Kasumi-1 (cell line): ENCODE measurements at places on chromosomes 13 and 19.
A peak's percentile ranks its signal among the peaks of the same experiment; 100 is the strongest.

DNA sequence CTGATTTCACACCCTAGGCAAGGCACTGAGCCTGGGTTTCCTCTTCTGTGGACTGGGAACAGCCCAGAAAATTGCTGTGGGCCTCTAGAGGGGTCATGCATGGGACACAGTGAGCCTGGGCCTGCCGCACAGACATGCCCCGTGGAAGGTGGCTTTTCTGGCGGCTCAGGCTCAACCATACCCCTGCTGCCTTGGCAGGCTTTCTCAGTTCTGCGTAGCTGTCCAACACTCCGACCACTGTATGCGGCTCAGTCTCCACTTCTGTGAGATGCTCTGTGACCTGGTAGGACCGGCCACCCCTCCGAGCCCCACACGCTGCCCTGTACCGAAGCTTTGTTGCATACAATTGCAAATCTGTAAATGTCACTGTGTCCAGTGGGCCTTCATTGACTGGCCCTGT, 126.3 kb downstream of the UQCRFS1 start:
- DNase-seq: no peak

GRCh38 chr13:19069684-19070397, 111.8 kb downstream of the TUBA3C start:
- no peak for DNase-seq

- no peak for DNase-seq
Measured at GRCh38 chr19:15390814-15391213, 11.2 kb upstream of the AKAP8 start.

- no peak for DNase-seq
Measured at GRCh38 chr13:89930861-89931260, 1416.6 kb upstream of the MIR17HG start.

DNA sequence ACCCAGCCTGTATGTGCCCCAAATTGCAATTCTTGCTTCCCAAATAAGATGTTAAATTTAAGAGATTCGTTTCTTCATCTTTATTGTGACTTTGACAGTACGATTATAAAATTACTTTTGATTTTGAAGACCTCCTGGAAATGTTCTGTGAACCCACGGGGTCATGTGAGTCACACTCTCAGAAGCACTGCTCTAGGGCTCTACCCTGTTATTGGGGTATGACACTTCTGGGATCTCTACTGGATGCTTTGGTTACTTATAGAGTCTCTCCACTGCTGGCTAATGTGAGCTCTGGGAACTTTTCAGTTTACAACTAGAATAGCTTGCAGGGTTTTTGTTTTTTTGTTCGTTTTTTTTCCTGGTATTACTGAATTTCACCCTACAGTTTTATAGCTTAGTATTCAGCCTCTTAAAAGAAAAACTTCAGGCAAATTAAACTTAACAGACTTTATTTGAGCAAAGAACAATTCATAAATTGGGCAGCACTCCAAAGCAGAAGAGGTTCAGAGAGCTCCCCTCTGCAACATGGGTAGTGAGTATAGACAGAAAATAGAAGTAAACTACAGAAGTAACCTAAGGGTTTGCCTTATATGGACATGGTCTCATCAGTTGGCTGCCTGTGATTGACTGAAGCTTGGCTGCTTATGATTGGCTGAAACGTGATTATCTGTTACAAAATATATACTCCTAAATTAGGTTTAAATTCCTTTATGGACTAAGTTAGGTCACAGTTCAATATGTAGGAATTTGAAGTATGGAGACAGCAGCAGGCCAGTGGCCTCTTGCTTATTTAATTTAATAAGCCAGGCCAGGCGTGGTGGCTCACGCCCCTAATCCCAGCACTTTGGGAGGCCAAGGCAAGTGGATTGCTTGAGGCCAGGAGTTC, 28.5 kb upstream of the PSPC1 start:
- DNase-seq: no peak

DNA sequence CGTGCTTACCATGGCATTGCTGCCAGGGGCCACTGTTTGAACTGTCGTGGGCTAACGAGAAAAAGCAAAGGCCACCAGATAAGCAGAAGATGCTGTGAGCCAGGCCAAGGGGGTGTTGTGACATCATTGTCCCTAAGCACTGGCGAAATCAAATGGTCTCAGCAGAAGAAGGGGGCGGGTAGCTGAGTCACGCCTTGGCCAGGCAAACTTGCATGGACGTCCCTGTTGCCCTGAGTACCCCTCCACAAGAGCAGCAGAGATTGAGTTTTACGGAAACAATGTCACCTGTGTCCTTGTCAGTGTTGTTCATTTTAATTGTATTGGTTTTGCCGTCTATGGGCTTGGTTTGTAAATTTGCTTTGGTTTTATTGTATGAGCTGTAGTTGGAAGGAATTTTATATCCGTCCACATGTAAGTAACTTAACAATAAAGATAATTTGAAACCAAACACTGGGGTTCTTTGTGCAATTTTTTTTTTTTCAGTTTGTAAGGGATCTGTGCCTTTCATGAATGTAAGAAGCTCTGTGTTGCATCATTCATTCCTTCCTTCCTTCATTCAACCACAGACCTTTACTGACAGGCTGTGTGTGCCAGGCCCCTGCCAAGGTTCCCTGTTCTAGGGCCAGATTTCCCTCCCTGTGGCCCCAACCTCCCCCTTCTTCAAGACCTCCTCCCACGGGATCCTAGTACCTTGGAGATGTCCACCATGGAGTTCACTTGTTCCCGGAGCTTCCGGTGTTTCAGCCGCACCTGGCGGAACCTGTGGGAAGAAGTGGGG, 12.3 kb downstream of the KCNN4 start:
- DNase-seq: peak; percentile 74

DNA sequence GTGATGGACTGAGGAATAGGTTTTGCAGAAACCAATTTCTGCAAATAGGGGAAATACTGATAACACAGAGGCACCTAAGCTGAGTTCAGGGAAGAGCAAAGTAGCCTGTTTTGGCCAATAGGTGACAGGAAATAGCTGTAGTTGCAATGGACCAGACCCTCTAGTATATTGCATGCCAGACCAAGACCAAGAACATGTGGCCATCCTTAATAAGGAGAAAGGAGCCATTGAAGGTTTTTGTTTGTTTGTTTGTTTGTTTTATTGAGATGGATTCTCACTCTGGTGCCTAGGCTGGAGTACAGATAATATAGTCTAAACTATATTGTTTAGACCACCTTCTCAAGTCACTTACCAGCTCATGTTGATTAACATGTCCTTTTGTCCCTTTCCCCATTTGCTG, 101.5 kb downstream of the ZNF557 start:
- DNase-seq: no peak

- no peak for DNase-seq
Measured at GRCh38 chr13:23845105-23845725, 44.0 kb downstream of the MIPEP start.

GRCh38 chr19:12933287-12934072, at the start of gene FARSA:
Gene FARSA (minus strand): TSS chr19:12933711. CDS start chr19:12933696, 15 bp downstream.
- DNase-seq: peak; percentile 88

DNA sequence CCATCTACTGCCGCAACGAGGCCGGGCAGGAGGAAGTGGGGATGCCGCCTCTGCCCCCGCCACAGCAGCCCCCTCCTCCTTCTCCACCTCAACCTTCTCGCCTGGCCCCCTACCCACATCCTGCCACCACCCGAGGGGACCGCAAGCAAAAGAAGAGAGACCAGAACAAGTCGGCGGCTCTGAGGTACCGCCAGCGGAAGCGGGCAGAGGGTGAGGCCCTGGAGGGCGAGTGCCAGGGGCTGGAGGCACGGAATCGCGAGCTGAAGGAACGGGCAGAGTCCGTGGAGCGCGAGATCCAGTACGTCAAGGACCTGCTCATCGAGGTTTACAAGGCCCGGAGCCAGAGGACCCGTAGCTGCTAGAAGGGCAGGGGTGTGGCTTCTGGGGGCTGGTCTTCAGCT, 3.4 kb upstream of the NUP62 start:
- no peak for DNase-seq

- no peak for DNase-seq
Measured at GRCh38 chr13:51137250-51137649, 26.2 kb upstream of the C13orf42 start.

DNA sequence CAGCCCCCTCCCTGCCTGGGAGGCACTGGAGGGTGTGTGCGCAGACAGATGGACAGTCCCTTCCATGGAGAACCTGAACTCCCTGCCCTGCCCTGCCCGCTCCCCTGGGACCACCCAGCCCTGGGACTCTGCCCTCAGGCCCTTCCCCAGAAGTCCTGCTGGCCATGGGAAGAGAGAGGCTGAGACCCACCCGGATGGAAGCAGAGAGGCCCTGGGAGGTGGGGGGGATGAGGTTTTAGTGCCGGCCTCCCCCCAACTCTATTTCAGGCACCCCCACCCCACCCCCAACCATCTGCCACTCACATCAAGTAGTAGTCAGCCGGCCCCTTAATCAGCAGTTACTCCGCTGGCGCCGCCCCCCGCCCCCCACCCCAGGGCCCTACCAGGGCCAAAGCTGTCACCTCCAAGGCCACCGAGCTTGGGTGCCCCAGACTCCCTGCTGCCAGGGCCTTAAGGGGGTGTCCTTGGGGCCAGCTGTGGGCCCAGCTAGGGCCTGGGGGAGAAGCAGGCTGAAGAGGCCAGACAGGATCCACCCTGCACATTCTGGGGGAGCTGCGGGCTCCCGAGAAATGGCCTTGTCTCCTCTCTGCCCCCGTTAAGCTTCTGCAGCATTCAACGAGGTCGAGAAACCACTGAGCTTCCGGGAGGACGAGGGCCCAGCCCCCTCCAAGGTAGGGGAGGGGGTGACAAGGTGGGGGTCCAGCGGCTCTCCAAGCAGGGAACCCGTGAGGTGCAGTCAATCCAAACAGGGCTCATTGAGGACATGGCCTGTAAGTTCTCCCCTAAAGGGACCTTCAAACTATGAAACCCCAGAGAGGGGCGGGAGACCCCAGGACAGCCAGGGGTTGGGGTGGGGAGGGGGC, 17.4 kb downstream of the NMRK2 start:
- DNase-seq: no peak

DNA sequence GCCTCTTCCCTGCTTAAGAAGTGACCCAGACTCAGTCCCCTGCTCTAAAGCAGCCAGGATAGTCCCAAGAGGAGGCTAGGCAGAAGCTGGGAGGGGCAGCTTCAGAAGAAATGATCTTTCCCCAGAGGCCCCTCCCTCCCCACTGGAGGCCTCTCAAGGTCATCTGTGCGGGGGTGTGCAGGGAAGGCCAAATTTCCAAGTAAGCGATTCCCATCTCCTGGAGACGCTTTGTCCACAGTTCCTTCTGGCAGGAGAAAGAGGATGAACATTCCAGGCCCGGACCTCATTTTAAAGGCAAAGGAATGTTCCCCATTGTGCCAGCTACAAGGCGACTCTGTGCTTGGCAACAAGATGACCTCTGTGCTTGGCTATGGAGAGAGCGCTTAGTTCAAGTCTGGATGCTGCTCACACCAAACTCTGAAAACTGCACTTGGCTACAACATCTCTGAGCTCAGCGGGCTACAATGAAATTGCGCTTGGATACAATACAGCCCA, 23.5 kb downstream of the COL5A3 start:
- no peak for DNase-seq

GRCh38 chr13:72181661-72182060, 314.7 kb upstream of the DACH1 start:
- no peak for DNase-seq

- no peak for DNase-seq
Measured at GRCh38 chr13:83618966-83619365, 263.3 kb downstream of the SLITRK1 start.

DNA sequence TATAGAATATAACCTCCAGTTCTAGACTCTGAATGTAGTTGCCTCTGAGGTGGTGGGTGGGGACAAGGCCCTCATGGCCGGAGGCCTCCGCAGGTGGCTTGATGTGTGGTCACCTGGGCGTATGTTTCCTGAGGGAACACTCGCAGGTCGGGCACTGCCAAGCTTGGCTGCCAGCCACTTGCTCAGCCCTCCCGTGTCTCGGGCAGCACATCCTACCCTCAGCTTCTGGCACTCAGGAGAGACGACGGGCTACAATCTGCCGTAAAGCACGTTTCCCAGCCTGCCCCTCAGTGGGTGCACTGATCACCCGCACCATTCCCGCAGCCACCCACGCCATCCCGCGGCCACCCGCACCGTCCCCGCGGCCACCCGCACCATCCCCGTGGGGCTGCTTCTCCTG, 15.2 kb downstream of the THOP1 start:
- DNase-seq: no peak

- peak; percentile 47 for DNase-seq
Measured at GRCh38 chr13:61880578-61881283, 465.1 kb upstream of the PCDH20 start.

GRCh38 chr19:18762125-18763023, 28.7 kb downstream of the COMP start:
- DNase-seq: no peak

- DNase-seq: peak; percentile 40
Measured at GRCh38 chr13:21849323-21849722, 178.4 kb downstream of the FGF9 start.

- no peak for DNase-seq
Measured at GRCh38 chr13:21219036-21219381, 42.6 kb downstream of the MRPL57 start.

GRCh38 chr13:75220861-75221260, 261.1 kb downstream of the TBC1D4 start:
- no peak for DNase-seq

DNA sequence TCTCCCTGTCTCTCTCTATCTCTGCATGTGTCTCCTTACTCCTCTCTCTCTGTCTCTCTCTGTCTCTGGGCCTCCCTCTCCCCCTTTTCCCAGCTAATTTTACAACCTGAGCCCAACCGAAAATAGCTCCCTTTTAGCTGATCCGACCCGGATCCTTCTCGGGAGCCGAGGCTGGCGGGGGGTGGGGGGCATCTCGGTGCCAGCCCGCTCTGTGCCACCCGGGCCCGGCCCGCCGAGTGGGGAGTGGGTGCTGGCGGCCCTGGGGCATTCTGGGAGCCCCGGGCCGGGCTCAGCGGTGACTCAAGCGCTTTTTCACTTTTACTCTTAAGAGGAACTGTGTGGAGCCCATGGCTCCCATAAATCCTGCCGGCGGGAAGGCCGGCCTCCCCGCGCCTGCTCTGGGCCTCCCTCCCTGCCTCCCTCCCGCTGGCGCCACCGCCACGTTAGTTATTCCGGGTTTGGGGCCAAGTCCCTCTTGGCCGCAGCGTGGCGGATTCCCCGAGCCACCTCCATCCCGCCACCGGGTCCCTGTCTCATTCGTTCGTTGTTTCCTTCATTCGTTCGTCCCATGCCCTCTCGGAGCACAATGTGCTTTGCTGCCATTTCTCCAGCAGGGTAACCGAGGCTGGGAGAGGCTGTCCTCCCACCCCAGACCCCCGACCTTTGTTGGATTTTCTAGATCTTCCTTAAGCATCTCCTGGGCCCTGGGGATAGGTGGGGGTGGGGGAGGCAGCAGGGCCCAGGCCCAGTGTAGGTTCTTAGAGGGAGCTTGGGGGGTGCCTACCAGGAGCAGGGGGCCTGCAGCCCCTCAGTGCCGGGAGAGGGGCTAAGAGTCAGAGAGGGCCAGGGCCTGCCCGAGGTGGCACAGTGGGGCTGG, 3.2 kb downstream of the NFIC start:
- DNase-seq: peak; percentile 41

- DNase-seq: no peak
Measured at GRCh38 chr13:33152389-33152788, 133.2 kb downstream of the STARD13 start.

- DNase-seq: no peak
Measured at GRCh38 chr13:110779022-110779421, 65.5 kb downstream of the ING1 start.

GRCh38 chr13:106348075-106348840, 187.2 kb downstream of the EFNB2 start:
- no peak for DNase-seq
